Urothelium cell line (cell line): ENCODE measurements at places on chromosomes 5 and 9.

DNA sequence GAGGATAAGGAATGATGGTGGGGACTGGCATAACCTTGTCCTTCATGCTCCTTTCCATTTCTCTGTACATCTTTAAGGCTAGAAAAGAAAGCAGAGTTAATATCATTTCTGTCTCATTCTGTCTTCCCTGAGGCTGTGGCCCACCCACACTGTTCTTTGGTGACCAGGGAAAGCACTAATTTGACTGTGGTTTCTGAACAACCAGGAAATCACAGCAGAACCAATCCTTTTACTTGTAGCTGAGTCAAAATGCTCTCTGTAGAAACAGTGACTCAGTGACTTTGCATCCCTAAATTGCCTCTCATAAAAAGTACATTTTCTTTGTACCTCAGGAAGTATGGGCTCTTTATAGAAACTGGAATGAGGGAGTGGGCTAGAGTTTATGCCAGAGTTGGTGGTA is 28.1 kb downstream of the IL33 start:
- DNase-seq, result no peak

DNA sequence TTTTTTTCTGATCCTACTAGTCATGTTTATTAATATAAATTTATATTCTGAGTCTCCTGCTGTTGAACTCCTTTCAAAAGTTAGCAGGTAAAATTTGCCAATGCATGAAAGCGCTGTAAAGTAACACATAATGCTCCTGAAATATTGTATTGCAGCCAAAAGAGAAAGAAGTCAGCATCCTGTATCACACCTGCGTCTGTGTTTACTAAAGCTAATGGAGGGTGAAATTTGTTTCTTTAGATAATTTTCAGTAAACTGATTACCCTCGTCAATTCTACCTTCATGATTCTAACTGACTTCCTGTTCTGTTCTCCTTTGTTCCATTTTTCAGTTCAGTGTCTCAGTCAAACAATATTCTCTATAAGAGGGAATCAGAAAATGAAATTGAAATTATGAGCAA is 415.4 kb downstream of the CDH9 start:
- DNase-seq, result no peak

DNA sequence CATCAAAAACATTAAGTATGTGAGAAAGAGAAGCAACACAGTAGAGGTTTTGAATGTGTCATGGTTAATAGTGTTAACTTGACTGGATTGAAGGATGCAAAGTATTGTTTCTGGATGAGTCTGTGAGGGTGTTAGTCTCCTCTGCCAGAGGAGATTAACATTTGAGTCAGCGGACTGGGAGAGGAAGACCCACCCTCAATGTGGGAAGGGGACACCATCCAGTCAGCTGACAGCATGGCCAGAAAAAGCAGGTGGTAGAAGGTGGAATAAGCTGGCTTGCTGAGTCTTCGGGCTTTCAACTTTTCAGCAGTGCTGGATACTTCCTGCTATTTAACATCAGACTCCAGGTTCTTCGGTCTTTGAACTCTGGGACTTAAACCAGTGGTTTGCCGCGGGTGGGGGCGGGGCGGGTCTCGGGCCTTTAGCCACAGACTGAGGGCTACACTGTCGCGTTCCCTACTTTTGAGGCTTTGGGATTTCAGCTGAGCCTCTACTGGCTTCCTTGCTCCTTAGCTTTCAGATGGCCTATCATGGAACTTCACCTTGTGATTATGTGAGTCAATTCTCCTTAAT is 309.9 kb upstream of the ST8SIA4 start:
- DNase-seq, result no peak

- no peak for DNase-seq
Observed at GRCh38 chr9:130466537-130467217, 21.9 kb downstream of the ASS1 start.

- DNase-seq, result no peak
Observed at GRCh38 chr5:31731016-31731415, 92.1 kb downstream of the PDZD2 start.

DNA sequence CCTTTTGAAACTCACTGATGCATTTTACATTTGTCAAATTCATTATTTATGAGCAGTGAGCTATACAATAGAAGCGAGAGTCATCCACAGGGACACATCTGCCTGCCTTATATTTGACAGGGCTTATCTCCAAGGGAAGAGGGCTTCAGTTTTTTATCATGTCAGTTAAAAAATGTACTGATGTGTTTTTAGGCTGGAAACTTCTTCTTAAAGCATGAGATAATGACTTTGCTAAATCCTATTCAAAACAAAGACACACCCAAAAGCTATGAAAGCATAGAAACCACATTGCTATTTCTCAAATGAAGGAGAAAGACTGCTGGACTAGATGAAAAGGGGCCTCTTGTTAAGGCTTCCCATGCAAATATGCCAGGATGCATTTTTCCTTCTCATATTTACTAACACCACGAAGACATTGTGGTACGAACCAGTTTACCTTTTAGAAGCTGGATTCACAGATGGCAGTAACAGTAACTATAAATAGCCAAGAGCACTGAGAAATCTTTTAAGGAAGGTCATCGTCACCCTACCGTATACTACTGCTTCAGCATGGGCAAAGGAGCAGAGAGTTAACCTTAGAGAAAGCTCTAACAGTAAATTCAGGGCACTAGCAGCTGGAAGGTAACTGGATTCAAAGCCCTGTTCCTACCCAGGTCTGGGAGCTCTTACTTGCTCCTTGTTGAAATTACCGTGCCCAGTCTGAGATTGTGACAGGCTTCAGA is 86.3 kb upstream of the IFNK start:
- DNase-seq, result no peak

GRCh38 chr9:134189145-134189469 is 24.7 kb upstream of the RNU6ATAC start:
- no peak for DNase-seq

- no peak for DNase-seq
Observed at GRCh38 chr5:79831381-79832309, 142.0 kb downstream of the CMYA5 start.

DNA sequence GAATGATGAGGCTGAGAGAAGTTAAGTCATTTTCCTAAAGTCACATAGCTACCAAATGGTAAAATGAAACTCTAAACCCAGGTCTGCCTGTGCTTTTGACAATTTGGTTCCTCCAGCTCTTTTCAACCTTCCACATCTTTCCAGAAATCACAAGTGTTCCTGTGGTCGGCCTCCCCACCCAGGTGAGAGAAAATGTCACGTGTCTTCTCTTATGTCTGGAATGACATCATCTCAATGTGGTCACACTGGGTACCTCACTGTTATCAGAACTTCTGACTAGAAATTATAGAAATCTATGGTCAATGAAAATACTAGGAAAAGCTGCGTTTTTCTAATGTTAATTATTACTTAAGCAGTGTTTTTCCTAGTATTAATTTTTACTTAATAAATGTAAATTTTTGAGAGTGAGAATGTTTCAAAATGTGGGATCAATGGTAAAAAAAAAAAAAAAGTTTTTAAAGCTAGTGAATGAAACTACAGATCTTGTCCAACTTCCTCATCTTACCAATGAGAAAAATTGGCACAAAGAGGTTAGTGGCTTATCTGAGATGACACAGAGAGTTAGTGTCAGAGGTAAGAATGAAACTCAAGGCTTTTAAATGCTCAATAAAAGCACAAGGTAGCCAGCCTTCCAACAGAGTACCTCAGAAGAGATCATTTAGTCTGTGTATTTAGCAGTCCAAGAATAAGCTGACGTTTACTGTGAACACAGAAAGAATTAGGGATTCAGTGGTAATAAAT is 228.7 kb upstream of the NR4A3 start:
- DNase-seq, result no peak

DNA sequence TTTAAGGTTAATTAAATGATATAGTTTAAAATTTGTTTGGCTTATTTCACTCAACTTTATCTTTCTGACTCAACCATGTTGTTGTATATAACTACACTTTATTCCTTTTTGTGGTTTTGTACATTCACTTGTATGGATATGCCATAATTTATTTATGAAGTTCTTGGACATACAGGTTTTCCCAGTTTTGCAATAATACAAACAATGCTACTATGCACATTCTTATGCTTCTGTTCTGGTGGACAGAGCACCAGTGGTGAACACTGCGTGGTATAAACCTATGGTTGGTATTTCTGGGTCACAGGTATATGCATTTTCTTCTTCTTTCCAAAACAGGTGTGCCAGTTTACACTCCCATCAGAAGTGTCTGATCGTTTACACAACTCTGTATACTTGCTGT is 35.7 kb upstream of the TRIM14 start:
- DNase-seq, result no peak

GRCh38 chr5:150052956-150053712 is 33.2 kb downstream of the CSF1R start:
- DNase-seq, result peak; percentile 67

GRCh38 chr9:35714123-35714522 is 17.9 kb downstream of the TLN1 start:
- no peak for DNase-seq

DNA sequence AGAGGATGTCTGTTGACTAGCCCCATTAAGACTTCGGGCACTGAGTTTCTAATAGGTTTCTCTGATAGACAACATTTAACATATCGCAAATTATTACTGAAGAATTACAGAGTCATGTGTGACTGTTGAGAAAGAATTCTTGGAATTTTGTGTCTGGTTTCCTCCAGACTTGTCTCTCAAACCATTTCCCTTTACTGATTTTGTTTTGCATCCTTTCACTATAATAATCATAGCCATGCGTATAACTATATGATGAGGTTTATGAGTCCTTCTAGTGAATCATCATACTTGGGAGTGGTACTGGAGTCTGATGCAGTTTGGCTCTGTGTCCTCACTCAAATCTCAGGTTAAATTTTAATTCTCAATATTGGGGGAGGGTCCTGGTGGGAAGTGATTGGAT is 27.0 kb downstream of the ZNF169 start:
- no peak for DNase-seq

GRCh38 chr9:16899606-16900005 is 29.1 kb upstream of the BNC2 start:
- DNase-seq, result no peak

DNA sequence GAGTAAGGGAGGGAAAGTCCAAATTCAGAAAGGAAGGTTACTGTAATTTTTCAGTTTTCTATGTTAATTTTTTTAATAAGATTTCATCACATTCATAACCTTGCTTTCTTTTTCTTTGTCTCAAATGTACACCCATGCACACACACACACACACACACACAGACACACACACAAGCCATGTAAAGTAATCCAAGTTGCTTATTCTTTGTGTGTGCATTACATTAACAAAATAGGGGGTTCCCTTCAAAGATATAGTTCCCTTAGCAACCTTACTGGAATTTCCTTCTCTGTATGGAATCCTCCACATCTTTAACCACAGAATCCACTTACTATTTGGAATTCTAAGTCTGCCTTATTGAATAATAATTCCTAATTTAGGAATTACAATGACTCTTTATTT is 32.7 kb downstream of the ZNF366 start:
- no peak for DNase-seq

DNA sequence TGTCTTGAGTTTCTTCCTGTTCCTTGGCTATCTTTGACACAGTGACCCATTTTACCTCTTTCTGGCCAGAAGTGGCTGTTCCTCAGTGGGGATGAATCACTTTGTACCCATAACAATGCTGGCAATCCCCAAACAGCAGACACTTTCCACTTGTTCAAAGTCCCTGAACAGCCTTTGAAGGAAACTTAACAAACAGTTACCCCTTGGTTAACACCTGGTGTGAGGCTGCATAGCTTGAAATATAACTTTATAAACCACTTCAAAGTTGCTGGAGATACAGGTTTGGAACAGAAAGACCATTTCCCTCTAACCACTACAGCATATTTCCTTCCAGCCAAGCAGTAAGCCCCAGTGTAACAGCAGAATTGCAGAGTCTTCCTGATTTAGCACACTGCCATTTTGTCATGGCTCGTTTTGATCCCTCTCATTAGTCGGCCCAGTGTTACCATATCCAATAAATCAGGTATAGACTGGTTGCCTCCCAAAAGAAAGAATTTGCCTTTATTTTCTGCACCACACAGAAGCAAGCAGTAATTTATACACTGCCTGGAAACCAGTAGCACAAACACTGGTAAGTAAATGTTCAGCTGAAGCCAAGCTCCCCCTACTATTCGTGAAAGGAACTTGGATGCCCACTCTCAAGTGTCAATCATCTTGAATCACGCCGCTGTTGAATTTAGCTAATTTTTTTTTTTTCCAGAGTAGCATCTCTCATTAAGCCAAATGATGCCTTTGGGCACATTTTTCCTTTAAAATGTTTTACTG is 225.9 kb downstream of the PIK3R1 start:
- DNase-seq, result no peak

- DNase-seq, result no peak
Observed at GRCh38 chr5:130957151-130957550, 207.9 kb downstream of the HINT1 start.

GRCh38 chr9:14906000-14906399 is 4.2 kb downstream of the FREM1 start:
- no peak for DNase-seq

DNA sequence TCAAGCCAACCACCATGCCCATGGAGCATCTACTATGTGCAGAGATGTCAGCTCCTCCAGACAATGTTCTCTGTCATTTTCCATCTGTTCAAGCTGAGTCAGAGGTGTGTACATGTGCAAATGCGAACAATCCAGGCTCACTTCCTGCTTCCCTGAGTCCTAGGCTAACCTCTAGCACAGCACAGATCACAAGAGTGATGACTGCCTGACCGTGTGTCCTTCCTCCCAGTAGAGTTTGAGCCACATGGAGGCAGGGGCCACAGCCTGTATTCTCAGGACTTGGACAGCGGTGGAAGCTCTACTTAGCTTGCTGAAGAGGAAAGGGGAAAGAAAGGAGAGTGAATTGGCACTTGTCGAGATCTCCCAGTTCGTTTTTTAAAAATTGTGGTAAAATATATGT is 87.2 kb downstream of the KCNIP1 start:
- no peak for DNase-seq

- DNase-seq, result no peak
Observed at GRCh38 chr5:159442206-159442850, 112.0 kb upstream of the IL12B start.

DNA sequence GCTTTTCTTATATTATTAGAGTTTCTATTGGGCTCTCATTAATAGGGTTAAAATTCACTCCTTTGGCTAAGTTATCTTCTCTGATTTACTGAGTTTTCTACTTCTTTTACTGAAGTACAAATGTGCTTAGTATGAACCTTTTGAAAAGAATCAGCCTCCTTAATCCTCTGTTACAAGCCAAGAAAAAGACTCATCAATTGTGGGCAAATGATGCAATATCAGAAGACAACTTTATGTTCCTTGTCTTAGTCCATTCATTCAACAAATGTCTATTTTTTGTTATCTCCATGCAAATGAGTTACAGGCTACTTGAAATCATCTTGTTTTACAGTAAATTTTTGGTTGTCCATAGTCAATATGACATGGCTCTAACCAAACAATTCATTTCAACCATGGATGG is 40.3 kb downstream of the SNCAIP start:
- no peak for DNase-seq

- DNase-seq, result no peak
Observed at GRCh38 chr5:98321361-98321760, 452.1 kb upstream of the RGMB start.

- no peak for DNase-seq
Observed at GRCh38 chr9:92745331-92745730, 19.3 kb downstream of the BICD2 start.

GRCh38 chr5:176501333-176501732 is 35.9 kb downstream of the RNF44 start:
- DNase-seq, result no peak
